ENCODE measurements at places on chromosomes 3 and 15. TPM values are rescaled to one million over a fixed set of nuclear protein-coding genes. Genes with fewer than 3 reads are reported as not detected.

The NR1I2 gene
- not detected for total RNA-seq

The PCLAF gene
- total RNA-seq: 11.4 TPM

The SNX22 gene
- 0.23 TPM for total RNA-seq

The PIF1 gene
- total RNA-seq: 4.0 TPM

The BFSP2 gene
- not detected for total RNA-seq

All from smooth muscle cell of the coronary artery (primary cell).